ENCODE measurements at places on chromosomes 3 and 15.

- no peak for DNase-seq
Observed at GRCh38 chr15:31309893-31310606, 16.6 kb upstream of the KLF13 start.

GRCh38 chr15:31228011-31228484 lies 98.6 kb upstream of the KLF13 start:
- DNase-seq: no peak

DNA sequence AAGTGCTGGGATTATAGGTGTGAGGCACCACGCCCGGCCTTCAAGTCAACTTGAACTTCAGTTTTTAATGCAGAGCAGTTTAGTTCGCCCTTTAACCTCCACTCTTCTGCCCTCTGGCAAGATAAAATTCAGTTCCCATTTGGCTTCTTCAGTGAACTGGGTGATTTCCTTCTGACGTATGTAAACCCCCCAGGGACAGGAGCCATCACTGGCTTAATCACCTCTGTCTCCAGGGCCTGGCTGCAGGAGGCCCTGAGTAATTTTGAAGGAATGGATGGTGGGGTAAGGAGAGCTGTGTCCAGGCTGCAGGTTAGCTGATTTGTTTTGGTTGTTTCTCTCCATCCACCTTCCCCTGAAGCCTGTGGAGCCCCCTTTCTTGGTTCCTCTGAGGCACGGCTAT lies 11.9 kb downstream of the MCM2 start:
- DNase-seq: peak; percentile 31

DNA sequence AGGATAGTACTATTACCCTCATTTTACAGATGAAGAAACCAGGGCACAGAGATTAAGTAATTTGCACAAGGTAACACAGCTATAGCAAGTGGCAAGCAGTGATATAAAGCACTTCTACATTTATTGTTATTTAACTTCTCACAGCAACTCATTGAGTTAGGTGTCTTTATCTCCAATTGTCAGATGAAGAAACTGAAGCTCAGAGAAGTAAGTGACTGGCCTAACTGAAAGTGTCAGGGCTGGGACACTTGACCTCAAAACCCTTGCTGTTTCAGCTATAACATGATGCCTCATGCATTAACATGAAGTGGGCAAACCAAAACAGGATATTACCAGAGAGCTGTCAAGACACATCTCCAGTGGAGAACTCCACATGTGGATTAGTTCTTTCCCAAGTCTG lies 65.8 kb upstream of the LEKR1 start:
- DNase-seq: no peak

DNA sequence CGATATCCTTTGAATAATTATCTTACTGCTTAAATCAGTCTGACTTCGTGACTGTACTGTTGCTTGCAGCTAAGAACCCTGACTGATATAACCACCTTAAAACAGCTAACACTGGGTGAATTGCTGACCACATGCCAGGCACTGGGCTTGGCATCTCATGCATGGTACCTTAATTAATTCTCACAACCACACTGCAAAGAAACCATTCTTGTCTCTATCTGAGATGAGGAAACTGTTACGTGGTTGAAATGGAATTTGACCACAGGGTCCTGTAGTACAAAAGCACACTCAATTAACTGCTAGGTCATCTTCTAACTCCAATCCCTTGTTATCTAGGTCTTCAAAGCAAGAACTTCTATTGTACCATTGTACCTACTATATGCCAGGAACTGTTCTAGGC lies 92.7 kb upstream of the PRICKLE2 start:
- DNase-seq: peak; percentile 39

- DNase-seq: peak; percentile 94
Observed at GRCh38 chr15:69305204-69305931, 6.7 kb downstream of the PAQR5 start.

GRCh38 chr3:189204167-189204866 lies 32.5 kb downstream of the TPRG1 start:
- DNase-seq: peak; percentile 17

GRCh38 chr3:72938471-72939265 lies 50.8 kb downstream of the GXYLT2 start:
- DNase-seq: peak; percentile 98

DNA sequence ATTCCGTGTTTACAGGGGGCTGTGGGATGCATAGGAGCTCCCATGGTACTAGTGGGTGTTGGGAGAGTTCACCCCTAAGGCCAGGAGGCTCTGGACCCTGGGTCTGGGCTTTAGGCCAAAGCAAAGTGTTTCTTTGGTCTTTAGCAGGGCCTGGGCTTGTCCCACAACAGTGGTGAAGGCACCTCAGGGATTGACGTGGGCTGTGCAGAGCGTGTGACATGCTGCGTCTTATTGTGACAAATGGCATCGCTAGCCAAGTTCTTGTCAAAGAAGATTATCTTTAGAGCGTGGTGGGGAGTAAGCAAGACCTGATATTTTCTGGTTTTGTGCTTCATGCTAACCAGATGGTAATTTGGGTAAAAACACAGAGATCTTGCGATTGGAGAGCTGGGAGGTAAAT lies 170.1 kb downstream of the APBA2 start:
- no peak for DNase-seq

GRCh38 chr3:168419091-168419490 lies 323.4 kb upstream of the GOLIM4 start:
- DNase-seq: no peak

DNA sequence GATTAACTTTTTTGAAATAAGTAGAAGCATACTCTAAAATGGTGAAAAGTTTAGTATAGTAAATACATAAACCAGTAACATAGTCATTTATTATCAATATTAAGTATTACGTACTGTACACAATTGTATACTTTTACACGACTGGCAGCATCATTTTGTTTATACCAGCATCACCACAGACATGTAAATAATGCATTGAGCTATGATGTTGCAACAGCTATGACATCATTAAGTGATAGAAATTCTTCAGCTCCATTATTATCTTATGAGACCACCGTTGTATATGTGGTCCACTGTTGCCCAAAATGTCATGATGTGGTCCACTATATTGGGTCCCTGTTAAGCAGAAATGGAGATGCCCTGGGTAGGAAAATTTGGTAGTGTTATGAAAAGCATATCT lies 51.3 kb downstream of the DRD3 start:
- DNase-seq: no peak
